Activated T-helper 1 cell treated with anti-CD3 and anti-CD28 coated beads, Interleukin-2, amount 50 U/mL, for 16 hours (primary cell): ENCODE measurements at places on chromosomes 11 and 22.

GRCh38 chr11:70002433-70002832, 75.7 kb upstream of the ANO1 start:
- DNase-seq: no peak

- DNase-seq: no peak
Measured at GRCh38 chr11:112644410-112645131, 316.6 kb upstream of the NCAM1 start.

DNA sequence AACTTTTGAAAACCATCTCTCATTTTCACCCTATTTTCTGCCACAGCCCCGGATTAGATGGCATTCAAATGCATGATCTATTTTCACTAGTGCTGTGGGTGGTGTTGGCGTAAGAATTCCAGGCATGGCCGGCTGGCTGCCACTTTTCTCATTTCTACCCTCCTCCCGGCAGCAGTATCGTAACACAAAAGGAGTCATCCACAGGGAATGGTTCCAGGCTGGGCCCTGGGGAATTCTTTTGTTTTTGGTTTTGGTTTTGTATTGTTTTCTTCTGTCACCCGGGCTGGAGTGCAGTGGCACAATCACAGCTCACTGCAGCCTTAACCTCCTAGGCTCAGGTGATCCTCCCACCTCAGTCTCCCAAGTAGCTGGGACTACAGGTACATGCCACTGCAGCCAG, 13.8 kb downstream of the JAML start:
- DNase-seq: no peak

- no peak for DNase-seq
Measured at GRCh38 chr22:38437416-38437815, 17.6 kb downstream of the KCNJ4 start.

GRCh38 chr11:126607374-126607773, 251.9 kb downstream of the ST3GAL4 start:
- DNase-seq: no peak

- DNase-seq: no peak
Measured at GRCh38 chr11:78319453-78319955, 98.1 kb downstream of the GAB2 start.

- no peak for DNase-seq
Measured at GRCh38 chr11:93196816-93197379, 893 bp downstream of the SLC36A4 start.

GRCh38 chr11:38014405-38014804, 1416.4 kb upstream of the RAG2 start:
- DNase-seq: no peak

DNA sequence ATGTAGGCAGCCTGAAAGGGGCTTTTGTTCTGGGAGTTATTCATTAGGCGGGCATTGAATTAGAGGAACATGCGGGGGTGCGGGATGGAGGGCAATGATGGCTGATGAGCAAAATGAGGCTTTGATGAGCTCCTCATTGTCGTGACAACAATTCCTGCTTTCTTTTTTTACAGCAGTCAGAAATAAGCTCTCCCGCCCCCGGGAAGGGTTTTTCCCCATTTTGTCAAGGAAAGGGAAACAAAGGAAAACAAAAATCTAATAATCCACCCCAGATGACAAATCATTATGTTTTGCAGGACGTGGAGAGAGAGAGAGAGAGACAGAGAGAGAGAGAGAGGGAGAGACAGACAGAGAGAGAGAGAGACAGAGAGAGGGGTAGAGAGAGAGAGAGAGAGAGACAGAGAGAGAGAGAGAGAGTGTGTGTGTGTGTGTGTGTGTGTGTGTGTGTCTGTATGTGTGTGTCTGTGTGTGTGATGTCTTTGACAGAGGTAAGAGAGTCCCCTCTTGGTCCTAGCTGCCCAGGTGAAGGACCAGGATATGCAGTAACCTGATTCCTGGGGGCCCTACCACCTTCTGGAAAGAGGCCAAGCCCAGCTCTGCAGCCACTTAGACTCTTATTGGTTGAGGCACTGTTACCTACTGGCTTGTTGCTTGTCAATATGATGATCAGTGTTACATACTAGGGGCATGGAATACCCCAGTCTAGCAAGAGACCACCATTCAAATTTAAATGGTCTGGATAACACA, 46.7 kb upstream of the PARVA start:
- no peak for DNase-seq

DNA sequence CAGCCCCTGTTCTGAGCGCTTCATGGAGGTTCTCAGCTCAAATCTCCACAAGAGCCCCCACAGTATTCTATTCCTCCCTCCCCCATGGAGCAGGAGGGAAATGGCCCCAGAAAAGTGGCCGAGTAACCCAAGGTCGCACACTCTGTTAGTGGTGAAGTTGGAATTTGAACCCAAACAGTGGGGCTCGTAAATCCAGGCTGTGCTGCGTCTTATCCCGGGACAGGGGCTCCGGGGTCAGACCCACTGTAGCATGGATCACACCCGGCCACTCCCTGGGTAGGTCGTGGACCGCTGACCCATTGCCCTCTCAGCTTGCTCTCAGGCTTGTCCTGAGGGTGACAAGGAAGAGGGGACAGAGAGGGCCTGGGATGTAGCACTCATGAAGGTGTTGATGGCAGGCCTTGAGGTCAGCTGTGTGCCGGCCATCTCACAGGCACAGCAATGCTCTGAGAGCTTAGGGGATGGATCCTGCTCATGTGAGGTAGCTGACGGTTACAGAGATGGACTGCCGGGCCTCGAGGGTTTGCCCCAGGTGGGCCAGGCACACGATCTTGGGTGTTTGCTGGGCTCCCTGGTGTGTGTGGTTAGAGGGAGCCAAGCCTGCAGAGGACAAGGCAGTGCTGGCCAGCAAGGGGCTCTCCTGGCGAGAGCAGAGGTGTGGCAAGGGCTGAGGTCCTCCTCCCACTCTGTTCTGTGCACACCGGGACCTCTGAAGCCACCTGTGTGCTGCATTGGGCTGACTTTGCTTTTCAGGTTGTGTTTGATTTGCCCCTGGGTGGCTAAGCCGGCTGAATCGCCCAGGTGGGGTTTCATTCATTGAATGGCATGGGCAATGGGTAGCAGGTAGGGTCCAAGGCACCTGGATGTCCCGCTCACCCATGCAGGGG, 2.3 kb upstream of the FGF19 start:
- no peak for DNase-seq
